ENCODE measurements at places on chromosomes 13 and 19. TPM values are rescaled to one million over a fixed set of nuclear protein-coding genes. Genes with fewer than 3 reads are reported as not detected.

MBD3L2 gene
- not detected for total RNA-seq

HIPK4 gene
- 0.29 TPM for total RNA-seq

DNA sequence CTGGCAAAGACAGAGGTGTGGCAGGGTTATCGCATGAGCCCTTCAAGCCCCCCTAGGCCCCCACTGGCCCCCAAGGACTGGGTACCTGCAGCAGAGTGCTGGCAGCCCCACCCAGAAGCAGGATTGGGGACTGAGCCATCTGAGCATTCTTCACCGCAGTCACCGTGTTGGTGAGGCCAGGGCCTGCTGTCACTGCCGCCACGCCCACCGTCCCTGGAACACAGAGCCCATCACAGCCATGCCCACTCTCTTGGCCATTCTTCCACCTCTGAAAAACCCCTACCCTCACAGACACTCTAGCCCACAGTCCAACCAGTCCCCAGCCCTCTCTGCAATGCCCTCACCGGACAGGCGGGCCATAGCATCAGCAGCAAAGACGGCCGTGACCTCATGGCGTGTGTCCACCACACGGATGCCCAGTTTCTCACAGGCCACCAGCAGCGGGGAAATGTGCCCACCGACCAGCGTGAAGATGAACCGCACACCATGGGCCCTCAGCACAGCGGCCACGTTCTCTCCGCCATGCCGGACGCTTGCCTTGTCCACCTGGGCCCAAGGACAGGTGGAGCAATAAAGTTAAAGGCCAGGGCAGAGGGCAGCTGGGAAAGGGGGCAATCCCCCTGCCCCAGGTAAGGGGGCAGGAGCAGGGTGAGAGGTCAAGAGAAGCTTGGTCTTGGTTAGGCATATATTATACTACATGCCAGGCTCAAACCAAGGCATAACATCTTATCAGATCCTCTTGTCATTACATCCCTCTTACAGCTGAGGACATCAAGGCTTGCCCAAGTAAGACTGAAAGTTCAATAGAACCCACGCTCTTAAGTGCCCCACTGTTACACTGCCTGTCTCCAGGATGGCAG lies 16.1 kb downstream of the SYDE1 start:
- DNase-seq, result no peak

- DNase-seq, result no peak
Observed at GRCh38 chr19:54421521-54421920, 6.3 kb downstream of the TTYH1 start.

- DNase-seq, result no peak
Observed at GRCh38 chr19:3413796-3414327, 47.5 kb downstream of the NFIC start.

DNA sequence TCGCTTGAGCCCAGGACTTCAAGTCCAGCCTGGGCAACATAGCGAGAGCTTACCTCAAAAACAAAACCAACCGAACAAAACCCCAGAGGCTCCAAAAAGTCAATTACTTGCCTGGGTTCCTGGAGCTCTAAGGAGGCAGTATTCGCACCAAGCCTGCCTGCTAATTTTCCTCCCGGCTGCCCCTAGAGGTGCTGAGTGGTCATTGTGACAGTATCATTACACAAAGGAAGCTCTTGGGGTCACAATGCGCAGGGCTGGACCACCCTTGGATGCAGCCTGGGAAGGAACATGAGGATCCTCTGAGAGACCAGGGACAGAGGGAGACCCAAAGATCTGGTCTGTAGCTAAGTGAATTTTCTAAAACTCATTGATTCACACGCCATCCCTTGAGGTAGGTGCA lies 8.5 kb upstream of the PEX11G start:
- DNase-seq, result no peak

GRCh38 chr13:111048387-111048786 lies 66.7 kb upstream of the ARHGEF7 start:
- no peak for DNase-seq

- peak; percentile 94 for DNase-seq
Observed at GRCh38 chr19:10580979-10581631, 6.0 kb downstream of the AP1M2 start.

DNA sequence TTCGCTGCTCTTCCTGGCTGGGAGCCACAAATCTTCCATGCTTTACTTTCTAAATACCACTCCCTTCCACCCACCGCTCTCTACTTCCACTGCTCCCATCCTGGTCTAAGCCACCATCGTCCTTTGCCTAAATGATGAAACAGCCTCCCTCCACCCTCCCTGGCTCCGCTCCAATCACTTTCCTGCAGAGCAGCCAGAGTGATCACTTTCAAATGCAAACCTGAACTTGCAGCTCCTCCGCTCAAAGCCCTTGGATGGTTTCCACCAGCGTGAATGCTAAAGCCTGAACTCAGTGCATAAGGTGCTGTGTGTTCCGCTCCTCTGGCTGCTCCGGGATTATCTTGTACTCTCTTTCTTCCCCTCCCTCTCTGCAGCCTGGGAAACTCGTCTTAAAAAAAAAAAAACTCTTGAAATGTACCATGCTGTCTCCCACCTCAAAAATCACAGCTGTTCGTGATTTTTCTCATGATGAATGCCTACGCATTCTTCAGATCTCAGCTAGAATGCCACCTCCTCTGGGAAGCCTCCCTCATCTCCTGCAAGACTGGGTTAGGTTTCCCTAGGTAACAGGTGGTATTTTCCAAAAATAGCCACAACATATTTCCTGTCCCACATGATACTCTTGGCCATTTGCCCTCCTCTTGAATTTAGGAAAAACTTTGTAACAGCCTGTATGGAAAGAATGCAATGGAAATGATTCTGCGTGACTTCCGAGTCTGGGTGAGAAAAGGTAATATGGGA lies 3.7 kb upstream of the SIN3B start:
- DNase-seq, result no peak
